HS-5 (cell line): ENCODE measurements at places on chromosomes 7 and 10.

- no peak for DNase-seq
Measured at GRCh38 chr10:74624501-74624900, 201.9 kb upstream of the KAT6B start.

- no peak for DNase-seq
Measured at GRCh38 chr7:75888464-75889222, 9.8 kb downstream of the RHBDD2 start.

- DNase-seq, result no peak
Measured at GRCh38 chr10:95377950-95378349, 87.1 kb upstream of the PDLIM1 start.

DNA sequence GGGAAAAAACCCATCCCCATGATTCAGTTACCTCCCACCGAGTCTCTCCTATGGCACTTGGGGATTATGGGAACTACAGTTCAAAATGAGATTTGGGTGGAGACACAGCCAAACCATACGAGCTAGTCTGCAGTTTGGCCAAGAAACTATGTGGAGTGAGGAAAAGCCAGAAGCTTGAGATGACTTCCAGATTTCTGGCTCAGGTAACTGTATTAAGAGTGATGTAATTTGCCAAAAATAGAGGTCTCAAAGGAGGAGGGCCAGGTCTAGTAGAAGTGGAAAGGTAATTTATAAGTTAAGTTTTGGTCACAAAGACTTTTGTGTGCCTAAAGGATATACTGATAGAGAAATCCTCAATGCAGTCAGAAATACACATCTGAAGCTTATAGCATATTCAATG is 279.7 kb upstream of the MGMT start:
- no peak for DNase-seq

GRCh38 chr10:124200011-124200410 is 106.6 kb upstream of the CHST15 start:
- peak; percentile 28 for DNase-seq

GRCh38 chr10:26043469-26043868 is 109.4 kb downstream of the MYO3A start:
- no peak for DNase-seq

GRCh38 chr10:128926711-128927110 is 540.3 kb upstream of the MGMT start:
- no peak for DNase-seq

GRCh38 chr7:74511345-74511744 is 57.6 kb downstream of the GTF2IRD1 start:
- no peak for DNase-seq

DNA sequence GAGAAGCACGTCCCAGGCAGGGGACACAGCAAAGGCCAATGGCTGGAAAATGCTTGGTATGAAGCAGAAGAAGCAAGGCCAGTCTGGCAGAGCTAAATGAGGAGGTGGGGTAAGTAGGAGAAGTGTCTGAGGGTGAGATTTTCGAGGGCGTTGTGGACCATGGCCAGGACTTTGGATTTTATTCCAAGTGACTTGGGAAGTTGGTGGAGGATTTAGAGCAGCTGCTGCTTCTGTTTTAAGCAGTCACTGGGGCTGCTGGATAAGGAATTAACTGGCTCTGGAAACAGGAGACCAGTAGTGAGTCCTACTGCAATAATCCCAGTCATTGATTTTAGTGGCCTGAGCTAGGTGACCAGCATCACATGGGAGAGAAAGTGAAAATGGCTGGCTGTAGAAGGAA is 67.6 kb upstream of the GSDME start:
- DNase-seq, result no peak

DNA sequence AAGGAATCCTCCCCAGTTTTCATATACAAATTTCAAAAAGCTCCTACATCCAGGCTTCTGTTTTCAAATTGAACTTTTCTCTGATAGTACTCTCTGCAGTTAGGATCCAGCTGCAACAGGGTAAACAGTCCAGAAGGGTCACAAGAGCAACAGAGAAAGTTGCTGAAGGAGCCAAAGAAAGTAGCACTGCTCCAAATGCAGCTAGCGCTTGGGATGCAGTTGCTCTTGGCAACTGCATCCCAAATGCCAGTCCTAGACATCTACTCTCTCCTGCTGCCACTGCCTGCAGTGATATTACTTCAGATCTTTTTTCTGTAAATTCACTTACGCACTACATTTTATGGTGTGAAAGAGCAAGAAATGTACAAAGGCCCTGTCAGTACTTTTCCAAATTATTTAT is 14.6 kb downstream of the GPR37 start:
- DNase-seq, result no peak

GRCh38 chr7:103031781-103032180 is 42.8 kb downstream of the FBXL13 start:
- no peak for DNase-seq

DNA sequence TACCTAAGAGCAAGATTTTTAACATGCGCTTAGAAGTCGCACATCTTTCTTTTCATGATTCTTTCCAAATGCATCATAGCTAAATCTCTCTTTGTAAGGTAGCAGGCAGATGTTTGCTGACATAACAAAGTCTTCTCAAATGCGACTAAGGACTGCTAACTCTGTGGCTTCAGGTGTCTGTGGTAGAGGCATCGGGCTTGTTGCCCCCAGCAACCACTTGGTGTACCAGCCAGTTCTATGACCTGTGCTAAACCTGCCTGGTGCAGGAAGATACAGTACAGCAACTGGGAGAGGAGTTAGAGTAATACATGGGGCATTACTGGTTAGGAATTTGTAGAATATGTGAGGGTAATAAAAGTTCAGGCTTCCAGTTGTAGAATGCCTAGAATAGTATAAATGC is 654.1 kb downstream of the NRG3 start:
- no peak for DNase-seq

DNA sequence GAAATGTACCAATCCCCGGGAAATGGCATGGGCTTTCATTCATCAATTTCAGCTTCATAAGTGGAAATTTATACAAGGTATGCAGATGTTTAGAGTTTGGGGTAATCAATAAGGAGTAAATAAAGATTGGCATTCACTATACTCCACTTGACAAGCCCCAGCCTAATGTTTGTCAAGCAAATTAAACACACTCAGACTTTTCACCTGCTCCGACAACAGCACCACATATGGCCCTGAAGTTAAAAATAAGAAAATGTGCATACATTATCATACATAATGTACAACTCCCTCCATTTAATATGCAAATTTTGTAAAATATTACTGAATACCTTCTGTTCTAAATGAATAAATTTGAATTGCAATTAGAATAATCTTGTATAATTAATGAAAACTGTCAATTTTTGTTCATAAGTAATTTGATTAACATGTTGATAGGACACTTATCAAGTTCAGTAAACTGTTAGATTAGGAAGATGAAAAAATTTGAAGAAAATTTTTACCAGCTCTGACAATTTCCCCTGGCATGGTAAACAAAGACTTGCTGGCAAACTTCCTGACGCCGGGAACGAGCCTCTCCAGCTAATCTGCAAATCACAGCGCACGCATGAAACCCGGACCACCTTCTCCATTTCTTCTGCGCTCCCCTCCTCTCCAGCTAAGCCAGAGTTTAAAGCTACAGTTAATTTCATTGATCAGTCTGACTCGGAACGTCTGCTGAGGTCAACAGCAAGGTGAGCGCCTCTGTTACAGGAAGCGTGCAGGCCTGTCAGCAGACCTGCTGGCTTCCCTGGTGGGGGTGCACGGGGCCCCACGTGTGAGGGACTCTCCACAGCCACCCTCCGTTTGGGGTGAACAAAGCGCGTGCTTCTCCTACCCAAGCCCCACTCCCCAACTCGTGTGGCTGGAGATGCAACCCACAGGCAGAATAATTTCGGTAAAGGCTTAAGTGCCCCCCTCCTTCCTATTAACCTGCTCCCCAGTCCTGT is 70.7 kb downstream of the EBF3 start:
- no peak for DNase-seq

DNA sequence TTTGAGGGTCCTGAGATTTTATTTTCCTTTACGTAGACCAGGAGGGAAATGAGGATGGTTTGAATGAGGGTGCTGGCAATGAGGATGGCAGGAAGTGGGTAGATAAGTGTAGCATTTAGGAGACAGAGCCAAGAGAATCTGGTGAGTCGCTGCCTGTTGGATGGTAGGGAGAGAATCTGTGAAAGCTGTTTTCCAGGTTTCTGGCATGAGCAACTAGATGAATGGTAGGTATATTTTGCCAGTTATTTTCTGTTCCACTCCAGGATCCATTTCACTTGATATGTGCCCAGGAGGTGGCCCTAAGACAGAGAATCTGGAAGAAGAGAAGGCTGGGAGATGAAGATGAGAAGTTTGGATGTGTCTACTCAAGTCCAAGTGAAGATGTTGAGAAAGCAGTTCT is 63.3 kb upstream of the VIPR2 start:
- no peak for DNase-seq

DNA sequence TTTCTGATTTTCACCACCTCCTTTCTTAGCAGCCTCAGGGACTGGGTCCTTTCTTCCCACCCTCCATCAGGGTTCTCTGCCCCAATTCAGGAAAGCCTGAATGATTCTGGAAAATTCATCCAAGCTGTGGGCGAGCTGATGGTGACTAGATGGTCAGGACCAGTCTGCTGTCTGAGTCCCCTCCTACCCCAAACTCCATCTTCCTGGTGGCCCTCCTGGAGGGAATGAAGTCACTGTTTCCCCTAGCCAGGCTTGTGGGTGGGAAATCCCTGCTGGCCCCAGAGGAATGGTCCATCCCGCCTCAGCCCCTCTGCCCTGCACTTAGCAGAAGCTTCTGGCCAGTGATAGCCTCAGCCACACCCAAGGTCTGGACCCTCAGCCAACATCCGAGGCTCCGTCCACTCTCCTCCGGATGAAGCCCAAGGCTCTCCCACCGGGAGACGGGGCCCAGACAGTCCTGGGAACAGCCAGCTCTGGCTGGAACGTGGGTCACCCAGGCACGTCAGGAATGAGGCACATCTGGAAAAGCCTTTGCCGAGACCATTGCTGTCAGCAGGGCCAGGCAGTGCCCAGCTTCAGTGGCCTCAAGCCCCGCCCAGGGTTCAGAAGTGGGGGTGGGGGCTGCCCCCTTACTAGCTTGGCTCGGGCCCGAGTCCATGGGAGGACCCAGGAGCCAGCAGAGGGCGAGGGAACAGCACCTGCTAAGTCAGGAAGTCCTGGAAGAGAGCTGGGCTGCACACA is 4.0 kb upstream of the AQP1 start:
- DNase-seq, result no peak

DNA sequence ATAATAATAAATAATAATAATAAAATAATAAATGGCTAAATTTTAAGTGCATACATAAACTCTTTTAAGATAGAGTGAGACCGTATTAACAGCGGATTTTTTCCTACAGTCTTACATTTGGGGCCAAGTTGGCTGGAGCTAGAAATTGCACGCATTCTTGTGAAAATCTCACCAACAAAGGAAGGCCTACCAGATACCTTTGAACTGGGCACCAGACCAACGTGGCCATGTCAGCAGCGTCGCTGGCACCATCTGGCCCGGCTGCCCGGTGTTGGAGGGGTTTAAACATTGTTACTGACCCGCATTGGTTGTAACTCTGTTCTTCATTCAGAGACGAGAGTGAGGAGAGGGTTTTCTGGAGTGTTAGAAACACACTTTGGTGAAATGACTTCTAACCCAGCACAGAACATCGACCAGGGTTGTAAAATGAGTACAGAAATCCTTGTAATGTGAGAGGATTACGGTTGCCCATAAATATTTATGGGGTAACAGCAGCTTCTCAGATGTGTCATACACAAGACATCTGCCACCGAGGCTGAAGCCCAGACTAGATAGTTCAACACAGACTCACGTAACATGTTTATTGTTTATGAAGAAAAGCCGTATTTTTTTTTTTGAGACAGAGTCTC is 34.6 kb upstream of the UNCX start:
- peak; percentile 83 for DNase-seq

GRCh38 chr7:84263106-84263505 is 68.5 kb upstream of the SEMA3A start:
- DNase-seq, result no peak

DNA sequence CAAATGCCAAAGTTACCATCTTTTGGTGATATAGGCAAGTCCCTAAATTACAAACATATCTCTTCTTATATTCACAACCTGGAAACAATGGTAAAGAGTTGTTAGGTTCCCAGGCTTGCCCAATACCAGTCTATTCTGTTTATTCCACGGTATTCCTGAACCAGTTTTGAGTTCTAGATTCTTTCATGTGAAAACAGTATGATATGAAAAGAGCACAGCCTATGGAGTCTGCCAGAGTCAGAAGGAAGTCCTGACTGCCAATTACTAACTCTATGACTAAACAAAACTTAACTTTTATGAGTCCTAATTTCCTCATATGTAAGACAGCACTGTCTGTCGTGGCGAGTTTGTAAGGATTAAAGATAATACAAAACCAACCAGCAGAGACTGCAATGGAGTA is 5.6 kb downstream of the ABI1 start:
- DNase-seq, result no peak

DNA sequence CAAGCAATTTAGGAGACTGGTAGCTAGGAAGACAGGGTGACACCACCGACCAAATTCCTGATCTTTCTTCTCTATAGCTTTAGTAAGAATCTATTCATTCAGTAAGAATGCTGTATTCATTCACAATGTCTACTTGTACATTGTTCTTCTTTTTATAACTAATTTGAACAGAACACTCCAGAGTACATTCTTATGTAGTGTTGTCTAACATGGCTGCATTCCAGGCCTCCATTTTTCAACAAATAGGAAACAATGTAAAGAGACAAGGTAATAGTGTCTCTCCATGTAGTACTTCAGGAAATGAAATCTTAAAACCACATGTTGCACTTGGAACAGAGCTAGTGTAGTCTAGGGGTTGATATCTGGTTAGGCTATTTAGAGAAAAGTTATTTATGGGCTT is 1.8 kb downstream of the VCL start:
- DNase-seq, result no peak

DNA sequence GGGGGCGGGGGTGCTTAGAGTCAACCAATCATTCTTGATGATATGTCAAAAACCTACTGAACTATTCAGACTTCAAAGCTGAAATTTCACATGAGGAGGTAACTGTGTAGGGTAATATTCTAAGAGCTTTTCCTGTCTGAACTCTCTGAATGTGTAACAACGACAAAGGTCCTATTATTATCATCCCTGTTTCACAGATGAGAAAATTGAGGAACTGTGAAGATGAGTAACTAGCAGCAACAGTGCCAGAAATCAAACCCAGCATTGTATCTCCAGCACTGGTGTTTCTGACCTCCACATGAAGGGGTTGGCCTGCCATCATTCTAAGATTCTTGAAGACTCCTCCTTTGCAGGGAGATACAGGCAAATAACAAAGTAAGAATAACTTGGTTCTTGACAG is 294.7 kb upstream of the AOAH start:
- no peak for DNase-seq

DNA sequence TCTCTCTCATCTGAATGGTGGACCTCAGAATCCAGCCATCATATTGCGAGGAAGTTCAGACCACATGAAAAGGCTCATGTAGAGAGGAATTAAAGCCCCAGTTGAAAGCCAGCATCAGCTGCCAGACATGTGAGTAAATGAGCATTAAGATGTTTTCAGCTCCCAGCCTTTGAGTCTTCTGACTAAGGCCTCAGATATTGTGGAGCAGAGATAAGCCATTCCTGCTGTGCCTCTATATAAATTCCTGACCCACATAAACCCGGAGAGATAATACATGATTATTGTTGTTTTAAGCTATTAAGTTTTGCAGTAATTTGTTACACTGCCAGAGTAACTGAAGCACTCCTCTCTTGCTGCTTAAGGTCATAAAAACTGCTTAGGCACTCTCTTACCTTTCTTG is 14.6 kb downstream of the FAM149B1 start:
- DNase-seq, result peak; percentile 45

GRCh38 chr7:122056977-122057376 is 87.1 kb downstream of the AASS start:
- DNase-seq, result no peak
